ENCODE measurements at places on chromosomes 13 and 19.
A peak's percentile ranks its signal among the peaks of the same experiment; 100 is the strongest.

- DNase-seq = peak; percentile 63
These were observed 15.3 kb upstream of the ATP12A start for GRCh38 chr13:24664726-24665409.

GRCh38 chr13:101465877-101466276 lies 13.4 kb downstream of the ITGBL1 start:
- peak; percentile 77 for DNase-seq

GRCh38 chr19:50025794-50026549 lies at the start of gene ZNF473:
Gene ZNF473 (plus strand): TSS chr19:50026005. CDS start chr19:50031083, 5,078 bp downstream.
- peak; percentile 94 for DNase-seq

DNA sequence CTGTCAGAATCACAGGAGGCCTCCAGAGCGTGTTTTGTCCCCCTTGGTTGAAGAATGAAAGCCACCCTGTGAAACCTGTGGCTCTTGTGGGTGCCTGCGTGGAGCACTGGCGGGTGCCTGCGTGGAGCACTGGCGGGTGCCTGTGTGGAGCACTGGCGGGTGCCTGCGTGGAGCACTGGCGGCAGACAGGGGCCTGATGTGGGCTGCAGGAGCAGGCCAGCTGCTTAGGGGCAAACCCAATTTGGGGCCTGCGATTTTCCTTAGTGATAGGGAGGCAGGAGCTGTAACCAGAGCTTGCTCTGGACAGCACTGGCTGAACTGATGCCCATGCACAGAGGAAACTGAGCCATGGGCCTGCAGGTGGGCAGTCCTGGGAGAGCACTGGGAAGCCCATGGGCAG lies 24.3 kb downstream of the ARHGEF7 start:
- no peak for DNase-seq

GRCh38 chr13:106010836-106011235 lies 524.6 kb downstream of the EFNB2 start:
- DNase-seq = no peak

DNA sequence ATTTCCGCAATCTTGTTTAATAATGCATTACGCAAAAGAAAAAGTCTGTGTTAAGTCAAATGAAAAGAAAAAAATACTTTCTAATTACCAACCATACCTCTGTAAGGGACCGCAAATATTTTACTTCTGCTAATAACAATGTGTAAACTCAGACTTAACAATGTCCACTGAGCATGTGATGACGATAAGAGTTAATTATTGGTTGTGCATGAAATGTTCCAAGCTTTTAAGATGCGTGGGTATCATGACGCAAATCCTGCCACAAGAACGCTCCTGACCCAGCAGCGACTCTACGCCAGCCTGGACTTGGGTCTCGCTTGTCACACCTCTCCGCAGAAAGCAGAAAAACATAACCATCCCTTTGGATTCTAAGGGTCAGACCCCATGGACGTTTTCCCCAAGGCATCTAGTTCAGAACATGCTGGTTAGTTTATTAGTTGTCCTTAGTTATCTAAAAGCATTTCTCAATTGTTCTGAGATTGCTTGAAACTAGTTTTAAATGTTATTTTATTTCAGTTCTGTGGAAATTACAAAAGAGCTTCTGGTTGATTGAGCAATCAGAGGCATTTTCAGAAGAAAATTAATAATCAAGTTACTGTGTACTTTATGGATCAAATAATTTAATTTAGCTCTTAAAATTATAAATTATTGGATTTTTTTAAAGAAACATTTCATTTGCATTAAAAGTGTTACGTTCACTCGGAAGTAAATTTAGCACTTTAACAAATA lies 779.9 kb upstream of the ARGLU1 start:
- DNase-seq = no peak

Data from IMR-90 (cell line).